ENCODE measurements at places on chromosomes 7 and 10.

DNA sequence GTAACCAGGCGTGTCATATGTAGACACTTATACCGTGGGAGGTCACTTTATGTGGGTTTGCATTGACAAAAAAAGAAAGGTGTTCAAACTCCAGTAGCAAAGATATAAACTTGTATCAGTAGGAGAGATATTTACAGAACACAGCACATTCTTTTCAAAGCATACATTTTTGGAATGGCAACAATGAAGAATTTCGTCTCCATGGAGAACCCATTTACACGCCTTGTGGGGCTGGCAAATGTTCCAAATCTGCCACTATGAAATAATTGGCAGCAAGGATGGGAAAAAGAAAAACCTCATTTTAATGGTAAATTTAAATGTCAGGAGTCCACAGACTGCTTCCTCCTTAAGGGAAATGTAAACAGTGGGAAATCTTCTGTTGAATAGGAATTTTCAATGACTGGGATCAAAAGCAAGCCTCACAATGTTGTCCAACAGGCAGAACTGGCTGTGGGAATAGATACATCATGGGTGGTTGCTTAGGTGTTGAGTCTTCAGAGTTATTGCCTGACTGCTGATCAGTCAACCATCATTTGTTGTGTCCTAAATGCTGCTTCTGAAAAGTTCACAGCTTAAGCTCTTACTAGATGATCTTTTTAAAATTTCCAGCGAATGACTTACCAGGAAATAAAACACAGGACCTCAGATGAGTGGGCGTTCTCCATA, 256.6 kb upstream of the SEMA3C start:
- DNase-seq: no peak

DNA sequence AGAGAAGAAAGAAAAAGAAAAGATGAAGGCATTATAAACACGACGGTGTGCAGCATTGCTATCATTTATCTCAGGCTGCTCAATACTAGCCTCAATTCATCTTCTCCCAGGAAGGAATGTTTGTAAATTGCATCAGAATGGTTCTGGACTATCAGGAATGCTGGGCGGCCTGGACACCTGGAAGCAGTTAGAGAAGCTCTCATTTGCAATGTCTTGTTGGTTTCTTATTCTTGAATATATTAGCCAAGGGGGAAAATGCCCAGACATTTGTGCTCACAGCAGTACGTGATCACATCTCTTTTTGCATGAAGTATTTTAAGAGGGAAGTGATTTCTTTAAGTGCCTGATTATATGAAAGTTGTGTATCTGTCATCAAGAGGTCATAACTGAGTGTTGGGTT, 85.6 kb upstream of the IMMP2L start:
- no peak for DNase-seq

DNA sequence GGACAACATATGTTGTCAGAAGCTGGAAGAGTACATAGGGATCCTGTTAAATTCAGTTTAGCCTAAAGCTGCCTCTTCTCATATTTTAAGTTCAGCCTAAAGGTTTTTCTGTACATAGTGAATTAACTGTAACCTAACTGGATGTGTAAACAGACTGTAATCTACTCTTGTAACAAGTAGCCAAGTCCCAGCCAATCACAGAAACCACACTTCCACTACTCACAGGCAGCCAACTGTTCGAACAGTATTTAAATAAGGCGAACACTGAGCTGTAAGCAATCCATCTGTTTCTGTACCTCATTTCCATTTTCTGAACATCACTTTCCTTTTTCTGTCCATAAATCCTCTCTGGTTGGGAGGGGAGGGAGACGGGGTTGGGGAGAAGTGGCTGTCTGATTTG, 15.0 kb upstream of the STN1 start:
- DNase-seq: no peak

- no peak for DNase-seq
These were observed 375 bp upstream of the CHN2 start for GRCh38 chr7:29194206-29194593.

DNA sequence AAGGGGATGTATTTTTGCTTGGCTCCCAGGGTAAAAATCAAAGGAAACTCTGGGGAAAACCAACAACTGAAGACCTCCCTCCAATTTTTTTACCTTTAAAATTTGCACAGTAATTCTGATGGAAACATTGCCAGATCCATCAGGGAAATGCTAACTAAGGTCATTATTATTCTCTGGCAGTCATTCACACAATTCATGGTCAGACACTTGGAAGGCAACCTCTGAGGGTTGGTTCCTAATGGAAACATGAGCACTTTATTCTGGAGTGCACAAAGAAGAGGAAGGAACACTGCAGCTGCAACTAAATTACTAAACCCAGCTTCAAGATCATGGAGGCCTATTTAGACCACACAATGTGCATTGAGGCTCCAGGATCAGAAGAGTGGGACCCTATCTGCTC, 34.2 kb downstream of the SRI start:
- no peak for DNase-seq

- DNase-seq: no peak
These were observed 234.1 kb upstream of the KMT2E start for GRCh38 chr7:104779888-104780287.

DNA sequence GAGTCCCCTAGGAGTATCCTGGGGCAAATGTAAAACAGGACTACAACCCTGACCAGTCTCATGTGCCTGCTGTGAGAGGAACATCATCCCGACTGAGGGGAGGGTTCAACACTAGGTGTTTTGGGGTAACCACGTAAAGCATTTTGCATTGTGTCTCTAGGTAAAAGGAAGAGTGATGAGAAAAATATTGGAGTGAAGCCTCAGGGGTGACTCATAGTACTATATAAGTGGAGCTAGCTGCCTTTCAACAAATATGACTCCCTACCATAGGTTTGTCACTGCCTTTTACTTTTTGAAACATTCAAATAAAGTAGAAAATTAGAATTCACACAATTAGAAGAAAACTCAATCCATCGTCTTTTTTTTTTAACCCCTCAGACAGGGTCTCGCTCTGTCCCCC, 2.6 kb upstream of the CAMK2G start:
- DNase-seq: peak; percentile 60

- DNase-seq: no peak
These were observed 47.8 kb upstream of the CPN1 start for GRCh38 chr10:100129424-100129823.

- DNase-seq: no peak
These were observed 400.6 kb downstream of the DNAJB6 start for GRCh38 chr7:157737151-157738065.

DNA sequence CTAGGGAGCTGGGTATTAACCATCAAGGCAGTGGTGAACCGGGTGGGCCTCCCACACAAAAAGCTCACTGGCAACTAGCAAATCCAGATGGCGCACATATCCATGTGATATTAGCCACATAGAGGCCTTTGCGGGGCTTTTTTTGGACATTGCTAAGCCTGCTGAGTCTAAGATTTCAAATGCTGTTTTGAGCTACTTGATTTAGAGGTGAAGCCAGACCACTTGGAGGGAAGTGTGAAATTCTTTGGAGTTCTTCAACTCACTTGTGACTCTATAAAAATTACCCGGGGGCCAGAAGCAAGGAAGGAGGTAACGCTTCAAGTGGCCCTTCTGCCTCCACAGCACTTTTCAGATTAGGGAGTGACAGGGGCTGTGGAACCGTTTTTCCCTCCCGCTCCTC, 619.8 kb upstream of the GALNT17 start:
- no peak for DNase-seq

DNA sequence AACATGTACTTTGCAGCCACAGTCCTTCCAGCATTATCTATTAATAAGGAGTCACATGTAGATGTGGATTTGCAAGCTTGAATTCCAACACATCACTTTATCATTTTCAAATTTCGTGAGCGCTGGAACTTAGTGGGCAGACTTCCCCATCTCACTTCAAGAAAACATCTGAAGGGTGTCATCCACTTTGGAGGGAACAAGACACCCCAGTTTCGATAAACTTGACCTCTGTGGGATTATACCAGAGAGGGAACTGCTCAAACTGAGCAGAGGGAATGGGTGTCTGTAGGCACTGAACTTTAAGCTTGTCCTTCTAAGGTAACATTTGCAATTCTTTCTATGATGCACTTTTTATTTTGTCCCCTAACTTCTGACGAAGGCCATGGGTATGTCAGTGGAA, 27.5 kb downstream of the ADRB1 start:
- no peak for DNase-seq

DNA sequence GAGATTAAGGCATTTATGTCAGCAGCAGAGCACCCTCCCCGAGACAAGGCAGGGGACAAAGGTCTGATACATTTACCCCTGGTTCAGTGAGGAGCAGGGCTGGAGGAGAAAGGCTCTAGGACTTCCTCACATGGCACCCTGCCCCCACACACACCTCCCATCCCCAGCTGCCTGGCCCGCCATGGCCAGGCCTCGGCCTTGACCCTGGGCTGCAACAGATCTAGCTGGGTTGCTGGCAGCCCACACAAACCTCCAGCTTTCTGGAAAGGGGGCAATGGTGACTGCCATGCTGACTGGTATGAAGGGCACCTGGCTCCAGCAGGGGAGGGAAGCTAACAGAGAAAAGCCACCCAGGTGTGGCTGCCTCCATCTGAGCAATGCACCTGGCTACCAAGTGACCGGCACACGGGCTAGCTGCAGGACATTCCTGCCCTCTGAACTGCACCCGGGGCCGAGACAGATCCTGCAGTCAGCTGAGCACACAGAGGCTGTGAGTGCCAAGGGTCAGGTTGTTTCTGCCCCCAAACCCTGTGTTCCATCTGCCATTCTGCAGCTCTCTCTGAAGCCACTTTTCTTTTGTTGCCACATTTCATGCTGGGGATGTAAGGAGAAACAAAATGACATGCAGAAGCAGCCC, 85.8 kb upstream of the LRRC18 start:
- no peak for DNase-seq

GRCh38 chr7:139943401-139943800, 114.3 kb downstream of the TBXAS1 start:
- no peak for DNase-seq

- DNase-seq: peak; percentile 19
These were observed 9.2 kb downstream of the PCBD1 start for GRCh38 chr10:70879207-70879606.

GRCh38 chr7:137196648-137197047, 146.9 kb downstream of the PTN start:
- no peak for DNase-seq

GRCh38 chr10:42932735-42933447, 144.0 kb upstream of the RET start:
- DNase-seq: no peak

DNA sequence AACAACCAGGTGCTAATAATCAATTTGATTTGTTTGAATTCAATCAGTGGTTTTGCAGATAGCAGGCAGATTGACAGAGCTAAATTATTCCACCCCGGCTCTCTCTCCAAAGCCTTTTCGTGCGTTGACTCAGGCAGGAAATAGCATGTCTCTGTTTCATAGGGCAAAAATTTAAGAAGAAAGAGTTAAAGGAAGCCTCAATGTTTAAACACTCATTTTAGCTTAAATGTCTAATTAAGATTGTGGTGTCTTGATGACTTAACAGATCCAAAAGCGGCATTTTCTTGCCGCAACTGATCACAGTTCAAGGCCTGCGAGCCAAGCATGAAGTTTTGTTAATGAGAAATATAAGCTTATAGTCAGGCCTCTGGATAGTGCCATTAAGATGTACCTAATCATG, 1051.1 kb upstream of the AUTS2 start:
- no peak for DNase-seq

DNA sequence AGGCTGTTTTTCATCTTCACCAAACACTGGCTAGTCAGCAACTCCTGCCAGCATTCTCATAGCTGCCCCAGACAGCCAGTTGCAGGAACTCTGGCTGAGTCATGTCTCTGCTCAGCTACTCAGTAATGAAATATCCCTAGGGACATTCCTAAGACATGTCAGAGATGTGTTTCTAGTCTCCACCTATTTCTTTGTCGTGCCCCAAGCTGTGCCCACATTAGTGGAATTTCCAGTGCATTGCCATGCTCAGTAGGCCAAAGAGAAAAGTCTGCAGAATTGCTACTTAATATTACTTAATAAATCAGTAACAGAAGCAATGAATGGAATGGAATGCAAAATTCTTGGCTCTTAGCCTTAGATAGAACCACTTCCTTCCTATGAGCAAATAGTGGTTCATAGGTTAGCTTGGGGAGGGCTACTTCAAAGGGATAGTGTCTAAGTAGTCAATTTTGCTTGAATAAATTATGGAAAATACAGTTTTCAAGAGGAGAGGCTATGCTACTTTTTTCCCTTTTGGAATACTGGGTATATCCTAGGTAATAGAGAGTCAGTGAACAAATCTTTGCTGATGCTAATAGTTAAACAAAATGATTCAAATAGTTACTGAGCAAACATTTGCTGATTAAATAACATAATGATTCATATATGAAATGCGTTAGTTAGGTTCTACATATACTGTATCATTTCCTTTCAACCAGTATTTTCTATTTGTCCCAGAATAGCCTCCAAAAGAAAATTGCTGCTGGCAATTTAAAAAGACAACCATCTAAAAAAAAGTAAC, 23.6 kb upstream of the SEMA3C start:
- peak; percentile 97 for DNase-seq

GRCh38 chr7:155210356-155210755, 87.3 kb upstream of the INSIG1 start:
- no peak for DNase-seq

GRCh38 chr10:68423522-68423921, 16.4 kb upstream of the RUFY2 start:
- no peak for DNase-seq

GRCh38 chr10:46301721-46302479, 15.1 kb downstream of the ANTXRL start:
- no peak for DNase-seq

DNA sequence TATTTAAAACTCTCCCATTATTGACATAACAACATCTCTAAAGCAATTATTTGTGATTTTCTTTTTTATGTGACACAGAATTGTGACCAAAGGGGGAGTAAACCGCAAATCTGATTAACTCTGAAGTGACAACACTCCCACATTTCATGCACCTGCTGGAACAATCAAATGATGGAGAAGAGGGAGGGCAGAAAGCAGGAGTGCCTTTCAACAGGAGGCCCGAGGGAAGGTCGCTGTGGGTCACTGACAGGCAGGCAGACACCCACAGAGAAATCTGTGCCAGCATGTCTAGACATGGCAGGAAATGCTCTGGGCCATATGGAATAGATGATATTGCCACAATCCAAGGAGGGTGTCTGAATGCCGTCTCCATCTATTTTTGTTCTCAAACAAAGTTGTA, 247.3 kb downstream of the DOCK4 start:
- DNase-seq: no peak

DNA sequence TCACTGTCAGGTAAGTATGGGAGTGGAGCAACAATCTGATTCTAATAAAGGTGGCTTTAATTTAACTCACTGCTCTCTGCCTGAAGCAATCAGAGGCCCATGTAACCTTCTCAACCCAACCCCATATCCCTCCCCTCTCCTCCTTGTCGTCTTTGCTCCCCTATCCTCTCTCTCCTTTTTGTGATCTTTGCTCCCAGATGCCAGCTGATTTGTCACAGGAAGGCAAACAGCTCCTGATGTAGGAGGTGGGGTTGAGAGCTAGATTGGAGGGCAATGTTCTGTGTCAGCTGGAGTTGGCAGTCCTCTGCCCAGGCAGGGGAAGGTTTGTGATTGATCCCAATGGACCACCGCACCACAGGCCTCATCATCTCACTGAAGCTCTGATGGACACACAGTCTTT, 101.4 kb upstream of the PIK3CG start:
- DNase-seq: no peak

GRCh38 chr7:17598846-17599245, 300.4 kb downstream of the AHR start:
- peak; percentile 22 for DNase-seq

- no peak for DNase-seq
These were observed 255.7 kb downstream of the GLI3 start for GRCh38 chr7:41981046-41982040.

Measured in HFFc6 (cell line).